CD4-positive, alpha-beta T cell treated with Interferon alpha-2 for 1 hour (primary cell): ENCODE measurements at places on chromosomes 6 and 20.

DNA sequence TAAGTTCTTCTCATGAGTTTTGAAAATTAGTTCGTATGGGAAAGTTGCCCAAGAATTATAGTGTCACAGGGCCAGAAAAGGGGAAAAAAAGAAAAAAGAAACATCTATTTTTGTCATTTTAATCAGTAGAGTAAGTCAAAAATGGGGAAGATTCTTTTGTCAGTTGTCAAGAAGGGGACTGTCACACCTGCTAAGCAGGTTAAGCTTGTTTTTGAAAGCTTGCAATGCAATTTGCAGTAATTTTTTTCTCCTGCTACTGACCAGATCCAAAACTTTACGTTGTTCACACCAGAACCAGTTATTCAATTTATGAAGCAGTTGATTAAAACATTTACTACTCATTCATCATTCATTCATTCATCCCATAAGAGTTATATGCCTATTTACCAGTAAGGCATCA is 171.4 kb downstream of the SOX4 start:
- no peak for DNase-seq

DNA sequence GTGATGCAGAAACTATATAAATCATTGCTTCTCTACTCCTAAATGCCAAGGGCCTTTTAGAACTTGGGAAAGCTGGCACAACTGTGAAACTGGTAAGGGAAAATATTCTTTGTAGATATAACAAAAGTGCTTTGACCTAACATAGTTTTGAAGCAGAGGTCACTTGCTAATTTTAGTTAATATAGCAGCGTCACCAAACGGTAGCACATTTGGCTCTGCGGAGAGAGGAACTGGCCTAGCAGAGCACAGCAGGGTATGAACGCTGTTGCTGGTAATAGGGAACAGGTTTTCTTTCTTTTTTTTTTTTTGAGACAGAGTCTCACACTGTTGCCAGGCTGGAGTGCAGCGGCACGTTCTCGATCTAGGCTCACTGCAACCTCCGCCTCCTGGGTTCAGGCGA is 67.4 kb downstream of the ECT2L start:
- DNase-seq, result no peak

GRCh38 chr6:135331002-135331401 is 149.9 kb downstream of the MYB start:
- no peak for DNase-seq

DNA sequence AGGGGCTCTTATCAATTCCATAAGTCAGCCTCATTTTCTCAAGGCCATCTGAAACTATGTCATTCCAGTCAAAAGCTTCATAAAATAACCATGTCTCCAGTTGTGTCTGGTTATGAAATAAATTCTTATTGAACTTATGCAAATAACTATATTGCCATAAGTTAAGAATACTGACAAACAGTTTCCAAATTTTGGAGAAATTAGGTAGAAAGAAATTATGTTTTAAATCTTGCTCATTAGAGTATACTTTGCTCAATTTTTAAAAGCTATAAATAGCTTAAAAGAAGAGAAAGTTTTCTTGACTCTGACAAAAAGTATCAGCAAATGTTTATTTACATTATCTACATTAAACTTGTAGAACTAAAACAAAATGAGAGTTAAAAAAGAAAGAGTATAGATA is 63.0 kb upstream of the MRAP2 start:
- DNase-seq, result no peak

DNA sequence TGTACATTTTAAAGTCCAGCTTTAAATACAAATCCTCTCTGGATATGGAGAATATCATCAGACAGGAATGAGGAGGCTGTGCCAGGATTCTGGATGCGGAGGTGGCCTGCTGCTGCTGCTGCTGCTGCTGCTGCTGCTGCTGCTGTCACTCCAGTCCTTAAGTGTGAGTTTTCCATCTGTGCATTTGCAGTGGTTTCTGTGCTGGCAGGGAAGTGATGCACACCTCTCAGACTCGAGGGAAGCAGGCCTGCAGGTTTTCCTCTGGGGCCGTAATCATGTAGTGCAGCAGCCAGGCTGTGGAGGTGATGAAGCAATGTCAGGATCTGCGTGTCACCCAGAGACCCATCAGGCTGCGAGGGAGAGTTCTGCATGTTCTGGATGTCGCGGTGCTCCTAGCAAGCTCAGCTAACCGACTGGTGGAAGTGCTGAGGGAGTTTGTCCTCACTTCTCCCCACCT is 32.0 kb downstream of the CFAP61 start:
- DNase-seq, result no peak
